ENCODE measurements at places on chromosomes 6 and 20. TPM values are rescaled to one million over a fixed set of nuclear protein-coding genes. Genes with fewer than 3 reads are reported as not detected.

The RFX6 gene
- not detected for total RNA-seq

The DOK5 gene
- total RNA-seq = not detected

The PAK5 gene
- total RNA-seq = not detected

The EYA2 gene
- total RNA-seq = 2.6 TPM

The LY6G5B gene
- total RNA-seq = 4.3 TPM

The TCP11 gene
- not detected for total RNA-seq

The HACE1 gene
- total RNA-seq = 2.6 TPM

The MICA gene
- 27.8 TPM for total RNA-seq

Measured in A549 treated with ZK216348 at 1 μM for 4 hours (cell line).